ENCODE measurements at places on chromosomes 3 and 15.
A peak's percentile ranks its signal among the peaks of the same experiment; 100 is the strongest.

- DNase-seq: no peak
Measured at GRCh38 chr15:39400821-39401550, 179.9 kb upstream of the THBS1 start.

DNA sequence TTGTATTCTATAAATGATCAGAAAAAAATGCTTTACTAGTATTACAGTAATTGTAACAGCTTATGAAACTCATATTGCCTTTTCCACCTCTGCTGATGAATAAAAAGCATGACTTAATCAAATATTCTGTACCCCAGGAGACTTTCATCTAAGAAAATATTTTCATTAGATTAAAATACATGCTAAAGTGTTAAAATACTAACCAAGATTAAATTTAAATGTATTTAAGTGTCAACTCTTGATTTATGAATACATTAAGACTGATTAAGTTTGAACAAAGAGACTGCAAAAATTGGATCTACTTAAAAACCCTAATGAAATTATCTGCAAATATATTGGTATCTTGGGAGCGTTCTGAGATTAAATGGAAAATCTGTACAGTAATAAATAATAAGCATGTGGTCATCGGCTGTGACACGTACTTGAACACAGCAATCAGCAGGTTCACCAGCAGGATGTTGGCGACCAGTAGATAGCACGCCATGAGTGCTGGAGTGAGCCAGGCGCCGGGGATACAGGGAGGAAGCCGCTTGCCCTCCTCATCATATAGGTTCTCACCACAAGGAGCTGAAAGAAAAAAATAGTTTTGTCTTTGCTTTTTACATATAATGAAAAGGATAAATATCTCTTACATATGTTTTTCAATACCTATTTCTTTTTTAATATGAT, 36.6 kb upstream of the MTMR10 start:
- no peak for DNase-seq

GRCh38 chr3:39428745-39429201, 22.3 kb downstream of the RPSA start:
- DNase-seq: no peak

GRCh38 chr3:124156866-124157712, 165.2 kb upstream of the ROPN1 start:
- DNase-seq: no peak

- DNase-seq: peak; percentile 83
Measured at GRCh38 chr15:73684581-73685455, 635 bp downstream of the CD276 start.

DNA sequence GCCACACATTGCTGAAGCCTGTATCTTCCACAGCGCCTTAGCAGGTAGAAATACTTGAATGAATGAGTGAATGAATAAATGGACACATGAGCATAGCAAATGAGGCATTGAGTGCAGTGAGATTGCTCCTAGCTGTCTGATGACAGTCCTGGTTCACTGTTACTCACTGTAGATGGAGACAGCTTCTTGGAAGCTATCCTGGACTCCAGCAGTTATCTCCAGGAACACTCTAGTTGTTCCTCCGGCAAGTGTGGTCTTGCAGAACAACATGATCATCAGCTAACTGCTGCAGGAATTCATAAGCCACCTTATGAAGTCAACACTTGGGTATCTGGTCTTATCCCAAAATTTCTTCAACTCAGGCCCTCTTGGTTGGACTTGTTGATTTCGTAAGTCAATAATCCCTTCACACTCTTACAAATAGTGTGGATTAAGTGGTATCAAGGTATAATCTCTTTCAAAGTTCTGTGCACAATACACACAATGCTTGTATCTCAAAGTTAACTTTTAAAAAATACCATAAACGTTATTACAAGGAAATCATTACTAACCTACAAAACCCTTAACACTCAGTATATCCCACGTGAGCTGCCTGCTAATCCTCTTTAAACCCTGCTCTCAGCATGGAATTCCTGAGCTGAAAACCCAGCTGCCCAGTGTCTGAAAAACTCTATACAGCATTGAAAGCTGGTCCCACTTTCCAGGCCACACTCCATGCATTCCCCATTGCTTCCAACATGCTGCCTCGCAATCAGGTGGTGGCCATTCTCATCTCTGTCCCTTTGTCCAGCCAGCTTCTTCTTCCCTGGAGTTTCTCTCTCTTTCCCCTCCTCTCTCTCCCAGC, 14.4 kb upstream of the ZBTB38 start:
- DNase-seq: no peak
